Kasumi-1 (cell line): ENCODE measurements at places on chromosomes 4 and X.

DNA sequence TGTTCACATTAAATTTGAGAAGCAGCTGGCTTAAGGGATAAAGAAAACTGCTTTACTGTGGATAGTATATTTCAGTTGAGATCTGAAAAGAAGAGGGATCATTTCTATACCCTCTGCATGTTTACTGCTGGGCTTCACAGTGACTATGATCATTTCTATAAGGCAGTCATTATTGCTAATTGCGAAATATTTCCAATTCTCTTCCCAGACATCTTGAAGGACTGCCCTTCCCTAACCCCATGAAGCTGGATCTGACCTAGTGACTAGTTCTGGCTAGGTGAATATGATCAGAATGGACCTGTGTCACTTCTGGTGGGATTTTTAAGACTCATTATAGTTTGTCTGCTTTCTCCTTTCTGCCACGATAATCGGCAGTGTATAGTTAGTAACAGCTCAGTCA lies 506.5 kb upstream of the GALNT7 start:
- no peak for DNase-seq

DNA sequence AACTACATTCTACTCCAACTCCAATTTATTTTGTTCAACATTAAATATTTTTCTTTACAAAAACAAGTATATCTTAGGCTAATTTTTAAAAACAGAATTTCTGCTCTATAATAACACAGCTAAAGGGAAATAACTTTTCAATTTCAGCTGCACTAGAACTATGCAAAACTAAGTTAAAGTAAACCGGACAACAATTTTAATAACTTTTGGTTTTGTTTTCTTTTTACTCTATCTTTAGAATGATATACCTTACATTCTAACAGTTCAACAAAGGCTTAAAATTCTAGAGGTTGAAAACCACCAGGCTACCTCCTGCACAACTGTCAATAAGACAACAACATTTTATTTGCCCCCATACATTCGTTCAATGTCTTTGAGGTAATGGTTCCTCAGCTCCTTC lies 18.7 kb upstream of the KCNE5 start:
- DNase-seq = no peak

GRCh38 chr4:3658530-3658913 lies 107.7 kb upstream of the ADRA2C start:
- no peak for DNase-seq

DNA sequence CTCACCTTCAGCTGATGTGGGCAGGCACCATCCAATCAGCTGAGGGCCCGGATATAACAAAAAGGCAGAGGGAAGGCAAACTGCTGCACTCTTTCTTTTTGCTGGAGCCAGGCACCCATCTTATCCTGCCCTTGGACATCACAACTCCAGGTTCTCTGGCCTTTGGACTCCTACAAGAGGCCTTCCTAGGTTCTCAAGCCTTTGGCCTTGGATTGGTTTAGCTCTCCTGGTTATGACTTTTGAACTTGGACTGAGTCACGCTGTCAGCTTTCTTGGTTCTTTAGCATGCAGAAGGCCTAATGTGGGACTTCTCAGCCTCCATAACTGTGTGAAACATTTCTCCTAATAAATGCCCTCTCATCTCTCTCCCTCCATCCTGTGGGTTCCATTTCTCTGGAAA lies 23.0 kb upstream of the N4BP2 start:
- DNase-seq = no peak

GRCh38 chrX:68895778-68896177 lies 67.0 kb downstream of the EFNB1 start:
- DNase-seq = no peak
